Activated CD4-positive, alpha-beta T cell treated with anti-CD3 and anti-CD28 coated beads for 36 hours (primary cell): ENCODE measurements at places on chromosomes 7 and 10. TPM values are rescaled to one million over a fixed set of nuclear protein-coding genes. Genes with fewer than 3 reads are reported as not detected.

- H3K4me1 ChIP-seq: no peaks in the 10 kb centered on the region
- H3K27me3 ChIP-seq: no peaks in the 10 kb centered on the region
- no peak overlapping the region for H3K27ac ChIP-seq
- H3K4me3 ChIP-seq: no peak overlapping the region
- no peak for DNase-seq
Measured at GRCh38 chr10:95355301-95355700, 64.5 kb upstream of the PDLIM1 start.

GRCh38 chr10:122113161-122113944 lies 124.4 kb downstream of the TACC2 start:
- H3K27me3 ChIP-seq: peaks cover 44% of the 10 kb centered on the region
- H3K4me1 ChIP-seq: peaks cover 3% of the 10 kb centered on the region
- no peaks in the 10 kb centered on the region for H3K36me3 ChIP-seq
- no peak overlapping the region for H3K4me3 ChIP-seq
- no peak overlapping the region for H3K27ac ChIP-seq

GRCh38 chr10:127935071-127935561 lies 28.2 kb downstream of the PTPRE start:
- no peak for DNase-seq
- no peak overlapping the region for H3K4me3 ChIP-seq
- no peaks in the 10 kb centered on the region for H3K36me3 ChIP-seq
- H3K4me1 ChIP-seq: no peaks in the 10 kb centered on the region
- H3K27ac ChIP-seq: no peak overlapping the region

UTF1 gene
- not detected for total RNA-seq

HTR5A gene
- not detected for total RNA-seq

ACBD7 gene
- total RNA-seq: 2.6 TPM

FOXI2 gene
- not detected for total RNA-seq

CTBP2 gene
- 0.12 TPM for total RNA-seq

ATG9B gene
- total RNA-seq: 6.9 TPM
